ENCODE measurements at places on chromosomes 5 and 9. TPM values are rescaled to one million over a fixed set of nuclear protein-coding genes. Genes with fewer than 3 reads are reported as not detected.

Gene FASTKD3
- 11.7 TPM for total RNA-seq

Gene PCDHB3
- 0.90 TPM for total RNA-seq

Gene PCDHB11
- total RNA-seq, result 1.3 TPM

DNA sequence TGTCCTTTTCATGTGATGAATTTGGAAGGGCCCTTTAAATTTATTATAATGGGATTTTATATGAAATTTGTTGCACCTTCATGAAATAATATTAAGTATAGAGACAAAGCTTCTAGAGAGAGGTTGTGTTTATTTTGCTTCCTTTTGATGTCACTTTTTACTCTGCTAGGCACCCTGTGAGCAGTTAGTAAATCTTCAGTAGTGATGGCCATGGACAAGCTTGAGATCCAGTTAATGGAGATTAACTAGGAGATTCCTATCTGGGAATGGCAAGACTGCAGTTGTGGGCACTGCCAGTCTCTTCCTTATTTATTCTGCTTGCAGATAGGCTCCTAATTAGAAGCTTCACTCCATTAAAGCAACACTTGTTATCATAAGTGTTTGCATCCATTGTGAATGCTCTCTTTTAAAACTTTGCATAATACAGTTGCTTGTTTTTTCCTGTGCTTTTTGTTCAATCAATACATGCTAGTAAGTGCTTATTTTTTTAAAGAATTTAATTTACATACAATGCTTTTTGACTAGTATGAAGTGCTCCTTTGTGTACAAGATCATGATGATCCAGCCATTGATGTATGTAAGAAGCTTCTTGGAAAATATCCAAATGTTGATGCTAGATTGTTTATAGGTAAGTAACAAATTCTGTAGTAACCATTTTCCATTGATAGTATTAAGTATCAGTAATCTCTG is 25.9 kb downstream of the UGCG start:
- no peak for DNase-seq

DNA sequence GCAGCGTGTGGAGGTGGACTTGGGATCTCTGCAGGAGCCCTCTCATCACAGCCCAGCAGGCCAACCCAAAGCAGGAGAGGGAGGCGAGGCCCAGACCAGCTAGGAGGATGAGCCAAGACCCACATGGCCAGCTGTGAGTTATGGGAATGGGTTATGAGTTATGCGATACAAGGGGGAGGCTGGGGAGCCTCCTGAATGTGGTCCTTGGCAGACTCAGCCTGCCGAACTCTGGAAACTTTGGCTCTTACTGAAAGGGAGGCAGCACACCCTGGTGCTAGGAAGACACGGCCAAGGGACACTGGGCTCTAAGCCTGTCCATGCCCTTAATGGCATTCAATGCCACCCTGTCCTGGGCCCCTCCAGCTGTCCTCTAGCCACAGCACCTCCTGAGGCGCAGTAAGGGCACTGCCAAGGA is 7.7 kb upstream of the VAV2 start:
- no peak for DNase-seq

DNA sequence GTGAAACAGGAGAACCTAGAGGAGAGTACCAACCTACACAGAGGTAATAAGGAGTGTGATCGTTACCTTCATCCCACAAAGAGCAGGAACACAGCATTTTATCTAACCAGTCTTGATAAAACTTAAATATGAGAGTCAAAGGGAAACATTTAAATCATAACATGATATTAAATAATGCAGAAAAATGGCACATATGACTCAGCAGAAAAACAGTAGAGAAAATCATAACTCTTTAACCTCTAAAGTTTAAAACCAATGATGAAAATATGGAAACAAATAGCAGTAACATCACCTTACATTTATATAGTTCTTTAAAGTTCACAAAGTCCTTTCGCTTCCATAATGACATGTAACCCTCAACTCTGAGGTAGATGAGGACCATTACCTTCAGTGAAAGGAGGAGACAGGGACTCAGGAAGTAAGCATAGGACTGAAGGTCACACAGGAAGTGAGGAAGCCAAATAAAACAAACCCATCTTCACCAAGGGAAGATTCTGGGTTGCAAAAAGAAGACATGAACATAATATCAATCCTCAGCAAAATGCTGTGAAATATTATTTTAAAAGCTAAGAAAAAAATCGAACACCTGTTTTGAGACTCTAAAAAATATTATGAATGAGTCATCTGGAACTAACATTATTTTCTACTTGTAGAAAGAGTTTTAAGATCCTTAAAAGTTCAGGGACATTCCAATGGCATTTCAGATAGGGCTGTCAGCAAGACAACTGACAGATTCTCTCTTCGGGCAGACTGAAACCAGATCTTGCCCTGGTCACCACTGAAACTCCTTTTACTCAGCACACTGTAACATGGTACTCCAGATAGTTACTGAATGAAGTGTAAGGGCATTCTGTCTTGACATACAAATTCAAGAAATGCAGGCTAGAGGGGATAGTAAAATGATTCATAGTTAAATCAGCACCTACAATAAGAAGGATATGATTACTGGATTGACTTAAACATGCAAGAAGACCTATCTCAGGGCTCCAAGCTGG is 148.5 kb downstream of the EPB41L4A start:
- no peak for DNase-seq

- peak; percentile 65 for DNase-seq
Measured at GRCh38 chr5:79133657-79134451, 22.2 kb downstream of the BHMT start.

- no peak for DNase-seq
Measured at GRCh38 chr5:154509784-154510555, 31.9 kb upstream of the HAND1 start.

DNA sequence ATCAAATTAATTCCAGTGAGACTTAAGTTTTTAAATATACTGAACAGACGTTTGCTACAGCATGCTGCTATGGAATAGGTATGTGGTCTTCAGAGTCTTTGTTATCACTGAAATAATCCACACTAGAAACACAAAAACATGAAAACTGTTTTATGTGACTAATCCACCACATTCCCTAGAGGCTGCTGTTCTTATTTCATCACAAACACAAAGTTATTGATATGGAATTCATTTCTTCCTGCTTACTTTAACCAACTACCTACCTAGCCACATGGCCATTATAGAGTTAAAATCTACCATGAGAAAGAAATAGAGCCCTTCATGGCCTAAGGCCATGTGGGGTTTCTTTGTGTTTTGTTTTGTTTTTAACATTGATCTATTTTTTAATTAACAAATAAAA is 232.3 kb upstream of the PTGER4 start:
- no peak for DNase-seq

DNA sequence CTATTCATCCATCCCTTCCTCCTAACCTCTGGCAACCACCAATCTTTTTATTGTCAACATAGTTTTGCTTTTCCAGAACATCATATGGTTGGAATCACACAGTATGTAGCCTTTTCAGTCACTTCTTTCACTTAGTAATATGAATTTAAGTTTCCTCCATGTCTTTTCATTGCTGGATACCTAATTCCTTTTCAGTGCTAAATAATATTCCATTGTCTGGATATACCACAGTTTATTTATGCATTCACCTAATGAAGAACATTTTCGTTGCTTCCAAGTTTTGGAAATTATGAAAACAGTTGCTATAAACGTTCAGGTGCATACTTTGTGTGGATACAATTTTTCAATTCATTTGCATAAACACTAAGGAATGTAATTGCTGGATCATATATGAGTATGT is 70.7 kb upstream of the FNIP1 start:
- DNase-seq, result no peak

DNA sequence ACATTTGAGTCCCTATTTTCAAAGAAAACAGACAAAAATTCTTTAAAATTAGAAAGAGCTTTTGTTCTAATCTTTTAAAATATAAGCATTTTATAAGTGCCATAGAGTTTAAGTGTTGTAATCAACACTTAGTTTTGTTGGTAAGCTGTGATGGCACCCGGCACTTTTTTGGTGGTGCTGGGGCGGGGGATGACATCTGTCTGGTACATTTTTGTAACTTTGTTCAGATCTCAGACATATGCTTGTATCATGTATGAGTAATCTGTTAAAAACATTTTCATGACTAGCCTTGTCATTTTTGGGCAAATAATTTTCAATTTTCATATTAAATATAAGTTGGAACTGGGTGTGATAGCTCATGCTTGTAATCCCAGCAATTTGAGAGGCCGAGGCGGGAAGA is 51.7 kb downstream of the UBAP1 start:
- DNase-seq, result no peak

GRCh38 chr5:142979636-142980035 is 209.5 kb downstream of the ARHGAP26 start:
- peak; percentile 75 for DNase-seq

GRCh38 chr5:37926732-37927131 is 86.9 kb upstream of the GDNF start:
- DNase-seq, result no peak

DNA sequence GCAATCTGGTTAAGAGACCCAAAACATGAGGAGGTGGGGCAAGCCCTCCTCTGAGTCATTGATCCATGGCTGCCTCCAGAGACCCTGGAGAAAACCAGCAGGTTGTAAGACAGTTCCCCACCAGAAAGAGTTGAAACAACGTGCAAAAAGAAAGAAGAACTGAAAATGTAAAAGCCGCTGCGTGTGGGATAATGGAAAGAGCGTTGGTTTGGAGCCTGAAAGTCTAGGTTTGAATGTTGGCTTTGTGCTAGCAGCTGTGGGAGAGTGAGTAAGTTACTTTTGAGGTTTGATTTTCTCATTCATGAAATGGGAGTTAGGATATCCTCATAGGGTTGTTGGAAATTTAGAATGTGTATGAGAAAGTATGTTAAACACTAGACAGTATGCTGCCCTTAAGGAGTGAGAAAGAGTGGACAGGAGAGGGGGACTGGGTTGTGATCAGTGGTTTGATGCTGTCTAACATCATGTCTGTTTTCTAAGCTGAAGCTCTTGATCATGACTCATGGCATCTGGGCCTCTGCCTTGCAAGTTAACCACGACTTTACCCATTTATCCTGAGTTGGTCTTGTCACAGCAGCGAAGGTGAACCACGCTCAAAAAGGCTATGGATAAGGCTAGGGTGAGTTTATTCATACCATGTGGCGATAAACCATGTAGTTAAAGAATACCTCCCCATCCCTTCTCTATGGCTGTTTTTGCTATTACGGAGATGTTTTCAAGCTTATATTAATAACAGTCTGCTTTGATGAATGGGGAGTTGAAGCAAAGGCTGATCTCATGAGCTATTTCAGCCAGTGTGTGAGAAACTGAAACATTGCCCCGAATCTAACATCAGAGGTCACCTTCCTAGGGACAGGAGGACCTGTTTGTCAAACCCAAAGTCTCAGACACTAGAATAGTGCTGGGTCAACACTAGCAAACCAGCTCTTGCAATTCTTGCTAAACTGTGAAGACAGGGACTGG is 41.3 kb downstream of the ZNF366 start:
- DNase-seq, result no peak

DNA sequence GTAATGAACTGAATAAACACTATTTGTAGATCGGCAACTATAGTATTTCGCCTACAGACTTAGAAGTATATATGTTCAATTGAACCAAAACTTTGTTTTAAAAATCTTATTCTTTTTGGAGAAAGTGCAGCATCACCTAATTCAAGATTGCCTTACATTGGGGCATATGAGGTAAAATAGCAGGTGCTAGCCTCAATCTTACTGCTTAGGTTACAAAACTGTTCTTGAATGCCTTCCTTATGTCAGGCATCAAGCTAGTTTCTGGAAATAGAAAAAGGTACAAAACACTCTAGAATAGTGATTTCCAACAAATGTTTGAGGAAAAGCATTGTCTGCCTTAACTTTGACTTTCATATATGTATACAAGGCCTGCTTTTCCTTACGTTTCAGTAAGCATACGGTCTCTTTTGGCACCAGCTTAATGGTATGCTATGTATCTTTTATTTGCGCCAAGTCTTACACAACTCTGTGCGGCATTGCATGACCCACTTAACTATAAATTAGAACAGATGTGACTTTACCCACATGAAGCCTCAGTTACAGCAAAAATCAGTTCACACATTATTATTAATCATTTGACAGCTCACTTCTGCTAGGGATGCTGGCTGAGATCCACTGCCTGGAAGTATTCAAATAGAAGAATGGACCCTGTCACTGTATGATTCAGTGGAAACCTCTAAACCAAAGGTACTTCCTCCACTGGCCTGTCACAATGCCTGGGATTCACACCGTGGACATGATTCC is 174.1 kb downstream of the PRELID2 start:
- no peak for DNase-seq

DNA sequence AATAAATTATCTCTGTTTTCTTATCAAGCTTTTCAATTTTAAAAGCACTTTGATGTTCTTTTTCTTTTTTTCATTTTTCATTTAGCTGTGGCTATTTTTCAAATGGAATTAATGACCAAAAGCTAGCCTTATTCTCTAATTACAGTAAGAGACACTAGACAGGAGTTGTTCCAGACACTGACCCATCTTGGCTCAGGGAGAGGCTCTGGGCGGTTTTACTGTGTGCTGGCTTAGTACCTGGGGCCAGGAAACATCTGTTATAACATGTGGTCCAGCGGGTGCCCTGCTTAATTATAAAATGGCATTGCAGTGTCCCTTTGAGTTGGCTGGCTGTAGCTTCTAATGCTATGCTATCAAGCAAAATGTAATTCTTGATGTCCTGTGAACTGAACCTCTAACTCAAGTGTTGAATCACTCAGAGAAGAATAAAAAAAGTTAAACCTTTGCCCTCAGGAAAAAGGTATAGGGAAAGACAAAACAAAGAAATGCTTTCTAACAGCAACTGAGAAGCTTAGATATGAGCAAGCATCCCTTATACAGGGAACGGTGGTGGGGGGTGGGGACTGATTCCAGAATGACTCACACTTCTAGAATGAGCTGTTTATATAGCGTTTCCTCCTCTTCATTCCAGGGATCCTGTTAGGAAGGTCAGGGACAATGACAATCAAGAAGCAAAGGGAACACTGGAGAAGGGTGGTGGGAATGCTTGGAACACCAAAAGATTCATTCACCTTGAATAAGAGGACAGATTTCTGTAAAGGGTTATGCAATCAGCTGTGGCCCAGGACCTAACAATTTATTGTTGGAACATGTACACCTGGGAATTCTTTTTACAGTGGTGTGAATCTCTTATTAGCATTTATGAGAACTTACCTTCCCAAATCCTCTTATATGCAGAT is 58.7 kb upstream of the NFIB start:
- no peak for DNase-seq

GRCh38 chr5:135651156-135651555 is 72.4 kb upstream of the CXCL14 start:
- no peak for DNase-seq

- no peak for DNase-seq
Measured at GRCh38 chr5:114261989-114262388, 99.9 kb upstream of the KCNN2 start.

GRCh38 chr9:130040984-130041647 is 1.9 kb downstream of the FNBP1 start:
- DNase-seq, result no peak

DNA sequence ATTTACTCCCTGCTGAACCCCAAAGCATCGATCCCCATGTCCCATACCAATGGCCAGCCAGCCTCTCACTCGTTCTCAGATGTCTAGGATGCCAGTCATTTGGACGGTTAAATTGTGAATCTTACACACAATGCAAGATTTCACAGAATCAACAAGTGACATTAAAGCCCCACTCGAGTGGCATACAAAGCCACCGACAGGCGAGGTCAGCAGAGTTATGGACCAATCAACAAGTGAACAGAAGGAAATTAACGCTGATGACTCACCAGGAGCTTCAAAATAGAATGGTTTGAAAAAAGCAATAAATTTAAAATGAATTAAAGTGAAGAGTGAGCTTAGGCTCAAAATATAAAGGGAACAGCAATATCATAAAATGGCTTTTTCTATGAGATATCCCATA is 8.2 kb upstream of the RUFY1 start:
- no peak for DNase-seq

All from mucosa of descending colon (tissue), 3 donors.